Bronchus fibroblast of lung (primary cell): ENCODE measurements at places on chromosomes 4 and X. TPM values are rescaled to one million over a fixed set of nuclear protein-coding genes. Genes with fewer than 3 reads are reported as not detected.

The NLGN3 gene
- 1.2 and 1.5 TPM in 2 replicates for total RNA-seq

The KLHL13 gene
- 3.2 and 4.8 TPM in 2 replicates for total RNA-seq

The PCDH7 gene
- total RNA-seq: 38.4 and 39.3 TPM in 2 replicates

The HELT gene
- total RNA-seq: not detected in 2 replicates

The FGFBP1 gene
- not detected in 2 replicates for total RNA-seq

The NXF2 gene
- not detected in 2 replicates for total RNA-seq

The FATE1 gene
- total RNA-seq: not detected in 2 replicates

The SMIM43 gene
- total RNA-seq: 0.50 and 0.59 TPM in 2 replicates

The SMR3B gene
- not detected in 2 replicates for total RNA-seq
